CD8-positive, alpha-beta memory T cell (primary cell): ENCODE measurements at places on chromosomes 7 and 10.

GRCh38 chr10:74912682-74913081 is 86.3 kb downstream of the KAT6B start:
- no peak for DNase-seq

GRCh38 chr7:68537774-68538071 is 1060.6 kb upstream of the AUTS2 start:
- no peak for DNase-seq

GRCh38 chr7:134778941-134779740 is at the start of gene CALD1:
TSS of gene CALD1 (plus strand) at chr7:134779634. CDS start at chr7:134867734, 88,100 bp downstream.
- no peak for DNase-seq

GRCh38 chr7:102978284-102978683 is 65.5 kb downstream of the LRRC17 start:
- DNase-seq = no peak

DNA sequence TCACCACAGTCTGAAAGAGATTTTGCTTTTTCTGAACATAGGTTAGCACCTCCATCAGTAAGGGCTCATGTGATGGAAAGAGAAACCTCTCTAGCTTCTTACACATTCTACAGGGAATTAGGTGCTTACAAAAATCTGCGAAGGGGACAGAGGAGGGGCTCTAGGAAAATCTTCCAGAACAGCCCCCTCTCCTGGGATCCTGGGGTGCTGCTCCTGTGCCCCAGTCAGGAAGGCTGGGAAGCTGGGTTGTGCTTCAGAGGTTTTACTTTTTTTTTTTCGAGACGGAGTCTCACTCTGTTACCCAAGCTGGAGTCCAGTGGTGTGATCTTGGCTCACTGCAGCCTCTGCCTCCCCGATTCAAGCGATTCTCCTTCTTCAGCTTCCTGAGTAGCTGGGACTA is 7.5 kb upstream of the FAM171A1 start:
- DNase-seq = no peak

DNA sequence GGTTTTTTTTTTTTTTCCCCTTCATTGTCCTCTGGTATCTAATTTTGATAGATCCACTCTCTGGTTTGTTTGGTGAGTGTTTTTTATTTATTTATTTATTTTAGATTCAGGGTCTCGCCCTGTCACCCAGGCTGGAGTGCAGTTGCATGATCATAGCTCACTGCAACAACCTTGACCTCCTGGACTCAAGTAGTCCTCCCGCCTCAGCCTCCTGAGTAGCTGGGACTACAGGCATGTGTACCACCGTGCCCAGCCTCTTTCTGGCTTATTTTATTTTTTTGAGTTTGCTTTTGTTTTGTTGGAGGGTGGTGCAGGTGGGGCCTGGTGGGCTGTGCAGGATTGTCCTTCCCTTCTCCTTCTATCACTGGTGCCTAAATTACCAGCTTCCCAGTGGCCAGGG is 187.2 kb upstream of the SH2B2 start:
- no peak for DNase-seq
